ENCODE measurements at places on chromosomes 1 and 21.
A peak's percentile ranks its signal among the peaks of the same experiment; 100 is the strongest.

GRCh38 chr1:180255536-180256340 lies 25.7 kb downstream of the LHX4 start:
- DNase-seq, result no peak

GRCh38 chr1:246176126-246177024 lies 330.7 kb downstream of the SMYD3 start:
- DNase-seq, result no peak

- no peak for DNase-seq
These were observed 4.2 kb downstream of the VASH2 start for GRCh38 chr1:212954514-212954913.

- no peak for DNase-seq
These were observed 164.2 kb downstream of the RHOU start for GRCh38 chr1:228899421-228899956.

DNA sequence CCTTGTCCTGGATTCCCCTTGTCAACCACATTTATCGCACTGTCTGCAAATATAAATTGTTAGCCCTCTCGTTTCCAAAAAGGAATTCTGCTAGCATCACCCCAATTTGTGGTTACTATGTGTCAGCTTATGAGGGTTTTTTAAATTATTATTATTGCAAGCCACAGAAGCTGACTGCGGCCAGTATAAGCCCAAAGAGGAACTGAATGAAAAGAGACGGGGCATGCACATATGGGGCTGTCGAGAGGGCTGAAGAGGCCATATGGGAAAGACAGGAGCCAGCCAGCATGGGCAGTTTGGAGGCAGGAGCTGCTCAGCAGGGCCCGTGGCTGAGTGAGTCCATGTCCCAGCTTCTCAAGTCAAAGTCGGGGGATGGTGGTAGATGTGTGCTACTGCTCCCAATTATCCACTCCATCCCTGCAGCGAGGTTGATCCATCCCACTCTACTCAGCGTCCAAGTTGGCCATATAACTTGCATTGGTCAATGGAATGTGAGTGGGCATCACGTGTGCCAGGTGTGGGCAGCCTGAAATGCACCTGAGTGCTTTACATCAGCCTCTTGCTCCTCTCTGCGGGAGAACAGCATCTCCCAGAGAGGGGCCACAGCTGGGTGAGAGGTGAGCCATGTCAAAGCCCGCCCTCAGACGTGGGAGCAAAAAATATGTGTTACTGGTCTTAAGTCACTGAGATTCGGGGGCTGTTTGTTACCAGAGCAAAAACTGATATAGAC lies 37.6 kb upstream of the LDLRAP1 start:
- no peak for DNase-seq

GRCh38 chr1:93499533-93499932 lies 51.6 kb downstream of the FNBP1L start:
- no peak for DNase-seq

GRCh38 chr1:14094611-14095400 lies 394.8 kb downstream of the PRDM2 start:
- peak; percentile 52 for DNase-seq
